Suppressor macrophage (primary cell): ENCODE measurements at places on chromosomes 11 and 22.

- DNase-seq, result no peak
These were observed 527.0 kb downstream of the TBC1D22A start for GRCh38 chr22:47289336-47289985.

- DNase-seq, result peak; percentile 43
These were observed 66.4 kb downstream of the GAB2 start for GRCh38 chr11:78351193-78351592.

- no peak for DNase-seq
These were observed 28.1 kb downstream of the MTMR2 start for GRCh38 chr11:95895815-95896214.

DNA sequence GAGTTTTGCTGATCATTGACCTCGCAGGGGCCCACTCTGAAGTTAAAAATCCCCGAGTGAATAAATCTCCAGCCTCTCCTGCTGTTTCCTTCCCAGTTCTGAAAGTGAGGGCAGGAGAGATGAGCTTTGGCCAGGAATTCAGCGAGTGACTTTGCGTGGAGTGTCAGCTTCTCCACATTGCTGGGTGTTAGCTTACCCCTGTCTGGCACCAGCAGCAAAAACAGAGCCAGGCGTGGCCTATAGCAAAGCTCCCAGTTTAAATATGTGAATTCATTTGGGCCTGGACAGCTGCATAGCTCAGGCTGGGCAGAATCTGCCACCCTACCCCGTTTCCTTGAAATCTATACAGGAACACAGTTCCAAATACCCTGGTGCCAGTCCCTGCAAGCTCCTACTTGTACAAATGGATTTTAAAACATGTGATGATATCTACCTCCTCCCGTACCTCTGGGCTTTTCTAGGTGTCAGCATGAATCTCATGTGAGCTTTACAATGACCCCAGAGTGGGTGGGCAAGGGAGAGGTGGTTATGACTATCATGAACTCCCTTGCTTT is 25.6 kb downstream of the TIMP3 start:
- no peak for DNase-seq

- DNase-seq, result no peak
These were observed 66.0 kb upstream of the LARGE1 start for GRCh38 chr22:33986167-33986771.

DNA sequence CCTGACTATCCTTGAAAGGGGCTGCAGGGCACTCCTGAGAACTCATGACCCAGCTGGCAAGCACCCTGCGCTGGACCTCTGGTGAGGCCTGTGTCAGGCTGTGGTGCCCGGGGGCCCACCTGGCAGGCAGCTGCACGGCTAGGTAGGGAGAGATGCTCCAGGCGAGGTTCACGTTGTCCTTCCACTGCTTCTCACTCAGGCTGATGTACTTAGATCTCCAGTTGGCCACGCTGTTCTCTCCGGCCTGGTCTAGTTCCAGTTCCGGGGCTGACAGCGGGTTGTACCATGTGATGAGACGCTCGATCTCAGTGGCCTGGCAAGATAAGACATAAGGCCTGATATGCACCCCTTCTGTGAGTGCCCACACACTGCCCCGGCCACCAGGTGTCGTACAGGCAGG is 44.7 kb upstream of the SERPIND1 start:
- DNase-seq, result no peak

- no peak for DNase-seq
These were observed 75.8 kb upstream of the NOX4 start for GRCh38 chr11:89566972-89567371.

- DNase-seq, result peak; percentile 11
These were observed 98.8 kb downstream of the BCR start for GRCh38 chr22:23278883-23279675.

- DNase-seq, result no peak
These were observed 98.3 kb downstream of the PTPRJ start for GRCh38 chr11:48078689-48079088.

DNA sequence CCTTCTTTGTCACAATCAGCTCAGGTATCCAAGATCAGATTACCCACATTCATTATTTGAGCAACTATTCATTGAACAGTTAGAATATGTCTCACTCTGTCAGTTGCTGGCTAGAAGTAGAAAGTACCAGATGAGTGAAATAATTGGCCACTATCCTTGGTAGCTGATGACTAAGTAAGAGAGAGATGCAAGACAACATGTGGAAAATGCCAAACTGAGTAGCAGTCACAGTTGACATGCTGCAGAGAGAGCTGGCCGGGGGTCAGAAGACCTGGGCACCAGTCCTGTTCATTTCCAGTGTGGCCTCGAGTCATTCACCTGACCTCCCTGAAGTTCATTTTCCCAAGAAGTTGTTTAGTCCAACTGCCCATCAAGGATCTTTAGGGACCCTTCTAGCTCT is 22.5 kb upstream of the SMIM35 start:
- DNase-seq, result no peak
